CD4-positive, alpha-beta T cell (primary cell): ENCODE measurements at places on chromosomes 3 and 15. TPM values are rescaled to one million over a fixed set of nuclear protein-coding genes. Genes with fewer than 3 reads are reported as not detected.

GRCh38 chr3:106401666-106402490 lies 533.1 kb upstream of the CBLB start:
- H3K36me3 ChIP-seq: no peaks in the 10 kb centered on the region
- H3K4me1 ChIP-seq: no peaks in the 10 kb centered on the region
- H3K27ac ChIP-seq: no peak overlapping the region
- no peak overlapping the region for H3K4me3 ChIP-seq
- DNase-seq: no peak
- H3K27me3 ChIP-seq: no peaks in the 10 kb centered on the region

- no peaks in the 10 kb centered on the region for H3K27me3 ChIP-seq
- H3K4me1 ChIP-seq: no peaks in the 10 kb centered on the region
- DNase-seq: no peak
- no peaks in the 10 kb centered on the region for H3K36me3 ChIP-seq
- H3K27ac ChIP-seq: no peak overlapping the region
These were observed 41.5 kb downstream of the ADGRG7 start for GRCh38 chr3:100650651-100651619.

DNA sequence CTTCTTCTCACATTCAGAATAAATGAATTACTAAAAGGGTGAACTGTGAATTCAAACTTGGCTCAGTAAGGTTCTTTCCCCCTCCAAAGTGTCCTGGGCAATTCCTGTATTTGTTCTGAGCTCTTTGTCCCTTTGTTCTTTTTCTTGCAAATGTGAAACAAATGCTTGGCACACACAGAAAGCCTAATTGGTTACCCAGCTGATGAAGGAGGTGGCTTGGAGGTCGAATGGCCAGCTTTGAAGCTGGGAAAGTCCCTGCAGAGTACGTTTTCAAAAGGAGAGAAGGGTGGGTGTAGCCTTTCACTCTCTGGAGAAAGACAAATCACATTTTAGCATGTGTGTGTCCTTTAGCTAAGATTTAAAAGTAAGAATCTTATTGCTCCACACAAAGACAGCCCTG lies 154.4 kb downstream of the PEX5L start:
- no peak overlapping the region for H3K27ac ChIP-seq
- no peaks in the 10 kb centered on the region for H3K27me3 ChIP-seq
- no peaks in the 10 kb centered on the region for H3K4me1 ChIP-seq
- no peak overlapping the region for H3K4me3 ChIP-seq
- DNase-seq: no peak

DNA sequence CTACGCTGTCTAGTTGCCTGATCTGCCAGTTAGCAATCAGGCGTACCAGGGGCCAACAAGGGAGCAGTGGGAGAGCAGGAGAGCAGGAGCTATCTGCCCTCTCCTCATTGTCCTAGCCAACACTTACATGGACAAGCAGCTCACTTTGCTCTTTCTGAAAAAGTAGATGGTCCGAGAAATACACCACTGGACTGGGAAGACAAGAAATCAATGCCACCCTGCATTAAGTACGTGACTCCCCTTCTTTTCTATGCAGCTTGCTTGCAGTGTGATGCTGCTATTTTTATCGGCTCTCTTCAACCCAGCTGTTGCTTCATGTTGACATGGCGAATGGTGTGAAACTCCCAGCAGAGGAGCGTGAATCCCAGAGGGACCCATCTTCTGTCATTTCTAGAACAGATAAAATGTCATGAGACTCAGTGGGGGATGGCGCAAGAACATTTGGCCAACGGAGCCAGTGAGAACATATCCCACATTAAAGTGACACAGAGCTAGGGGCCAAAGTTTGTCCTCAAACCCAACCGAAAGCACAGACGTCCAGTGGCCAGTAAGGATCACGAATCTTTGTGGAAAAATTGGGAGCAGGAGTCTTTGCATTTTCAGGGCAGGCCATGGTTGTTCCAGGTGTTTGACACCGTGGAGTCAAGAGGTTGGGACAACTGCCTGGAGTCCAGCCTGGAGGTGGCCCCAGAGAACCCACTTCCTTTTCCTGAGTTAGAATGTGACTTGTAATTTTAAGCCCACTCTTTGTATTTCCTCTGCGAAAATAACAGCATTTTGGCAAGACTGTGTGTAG lies 53.7 kb upstream of the MEF2A start:
- no peak overlapping the region for H3K4me3 ChIP-seq

DNA sequence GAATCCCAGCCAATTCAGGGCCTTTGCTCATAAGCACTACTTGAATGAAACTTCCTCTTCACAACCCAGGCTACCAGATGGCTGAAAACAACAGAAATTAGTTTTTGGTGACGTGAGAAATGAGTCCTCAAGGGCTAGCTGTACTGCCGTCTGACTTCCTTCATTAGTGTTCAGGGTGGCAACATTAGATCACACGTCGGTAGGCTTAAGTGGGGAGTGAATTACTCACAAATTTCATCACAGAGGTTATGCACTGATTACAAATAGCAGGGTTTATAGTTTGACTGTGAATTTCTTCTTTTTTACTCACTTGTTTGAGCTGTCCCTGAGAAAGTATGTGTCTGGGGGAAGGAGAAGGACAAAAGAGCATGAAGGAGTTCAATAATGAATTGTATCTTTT lies 397.2 kb downstream of the GAP43 start:
- no peak for DNase-seq
- no peaks in the 10 kb centered on the region for H3K36me3 ChIP-seq
- H3K4me3 ChIP-seq: no peak overlapping the region
- H3K27ac ChIP-seq: no peak overlapping the region

GRCh38 chr3:40580494-40581091 lies 55.8 kb downstream of the ZNF621 start:
- H3K4me3 ChIP-seq: no peak overlapping the region
- H3K27me3 ChIP-seq: peaks cover 2% of the 10 kb centered on the region
- DNase-seq: peak; percentile 75
- H3K27ac ChIP-seq: no peak overlapping the region
- no peaks in the 10 kb centered on the region for H3K36me3 ChIP-seq

- no peaks in the 10 kb centered on the region for H3K36me3 ChIP-seq
- H3K4me3 ChIP-seq: peak overlapping the region; percentile 74
- DNase-seq: no peak
- no peak overlapping the region for H3K27ac ChIP-seq
These were observed 62.5 kb upstream of the ANKRD28 start for GRCh38 chr3:15860014-15860934.

DNA sequence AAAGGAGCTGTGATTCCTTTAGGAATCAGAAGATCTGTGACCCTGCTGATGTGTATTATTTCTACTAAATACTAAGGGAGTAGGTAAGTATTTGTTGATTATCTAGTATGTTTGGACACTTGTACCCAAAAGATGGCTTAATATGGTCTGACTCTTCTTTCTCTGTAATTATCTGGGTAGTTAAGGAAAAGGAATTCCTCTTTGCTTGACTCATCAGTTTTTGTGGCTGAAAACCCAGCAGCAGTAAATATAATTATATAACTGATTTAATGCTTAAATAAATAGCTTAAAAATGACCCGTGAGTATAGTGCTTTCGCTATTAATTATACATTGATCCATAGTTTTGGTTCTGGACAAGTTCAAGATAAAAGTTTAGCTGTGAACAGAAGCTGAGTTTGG lies 155.8 kb downstream of the LRTM1 start:
- no peaks in the 10 kb centered on the region for H3K36me3 ChIP-seq
- H3K4me1 ChIP-seq: no peaks in the 10 kb centered on the region
- H3K27ac ChIP-seq: no peak overlapping the region
- no peak for DNase-seq
- no peak overlapping the region for H3K4me3 ChIP-seq

GRCh38 chr3:31412832-31413231 lies 119.9 kb upstream of the STT3B start:
- no peaks in the 10 kb centered on the region for H3K27me3 ChIP-seq
- no peaks in the 10 kb centered on the region for H3K4me1 ChIP-seq
- DNase-seq: no peak

The GOLGA6L4 gene
- 2.9 TPM for total RNA-seq

The SHC4 gene
- total RNA-seq: not detected

- peaks cover 4% of the 10 kb centered on the region for H3K4me1 ChIP-seq
- H3K4me3 ChIP-seq: no peak overlapping the region
- H3K27me3 ChIP-seq: no peaks in the 10 kb centered on the region
- DNase-seq: no peak
- H3K36me3 ChIP-seq: no peaks in the 10 kb centered on the region
These were observed 476.7 kb upstream of the CBLB start for GRCh38 chr3:106345353-106346027.

The NPAP1 gene
- not detected for total RNA-seq

DNA sequence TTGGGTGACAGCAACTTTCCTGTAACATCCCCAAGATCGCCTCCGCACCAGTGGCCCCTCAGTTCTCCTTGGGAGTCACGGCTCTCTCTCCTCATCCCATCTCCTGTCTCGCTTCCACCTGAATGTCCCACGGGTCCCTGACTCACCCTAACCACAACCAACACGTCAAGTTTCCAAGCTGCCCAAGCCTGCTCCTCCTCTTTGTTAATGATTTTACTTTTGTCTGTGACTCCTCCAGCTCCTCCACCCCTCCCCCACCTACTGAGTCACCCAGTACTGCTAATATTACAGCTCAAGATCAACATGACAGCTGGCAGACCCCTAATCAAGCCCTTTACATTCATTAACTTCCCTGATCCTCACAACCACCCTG lies 39.3 kb downstream of the BDH1 start:
- H3K27me3 ChIP-seq: no peaks in the 10 kb centered on the region
- no peak for DNase-seq
- peaks cover 30% of the 10 kb centered on the region for H3K36me3 ChIP-seq
- H3K4me1 ChIP-seq: peaks cover 11% of the 10 kb centered on the region
- no peak overlapping the region for H3K27ac ChIP-seq

GRCh38 chr15:56366211-56366610 lies 985 bp downstream of the TEX9 start:
- H3K36me3 ChIP-seq: no peaks in the 10 kb centered on the region
- no peak overlapping the region for H3K4me3 ChIP-seq
- H3K27me3 ChIP-seq: peaks cover 33% of the 10 kb centered on the region

The PLCB2 gene
- 206 TPM for total RNA-seq
